ENCODE measurements at places on chromosomes 4 and X. TPM values are rescaled to one million over a fixed set of nuclear protein-coding genes. Genes with fewer than 3 reads are reported as not detected.

The KCND1 gene
- total RNA-seq, result 0.24 TPM

The TLR3 gene
- 16.9 TPM for total RNA-seq

- H3K4me3 ChIP-seq, result no peak overlapping the region
- H3K27me3 ChIP-seq, result no peaks in the 10 kb centered on the region
- DNase-seq, result no peak
- no peaks in the 10 kb centered on the region for H3K4me1 ChIP-seq
- H3K36me3 ChIP-seq, result no peaks in the 10 kb centered on the region
These were observed 44.2 kb upstream of the TMEM131L start for GRCh38 chr4:153421941-153422340.

DNA sequence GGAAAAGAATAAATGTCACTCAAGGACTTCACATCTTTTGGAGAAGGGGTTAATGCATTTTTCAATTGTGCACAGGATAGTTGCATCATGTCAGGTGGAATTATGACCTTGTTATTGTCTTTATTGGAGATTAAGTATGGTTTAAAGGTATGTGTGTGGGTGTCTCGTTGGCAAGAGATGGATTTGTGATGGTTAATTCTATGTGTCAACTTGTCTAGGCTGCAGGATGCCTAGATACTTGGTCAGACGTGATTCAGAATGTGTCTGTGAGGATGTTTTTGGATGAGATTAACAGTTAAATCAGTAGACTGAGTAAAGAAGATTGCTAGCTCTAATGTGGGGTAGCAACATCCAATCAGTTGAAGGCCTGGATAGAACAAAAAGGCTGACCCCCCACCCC, 42.2 kb upstream of the HSD17B10 start:
- no peak overlapping the region for H3K4me3 ChIP-seq
- no peaks in the 10 kb centered on the region for H3K36me3 ChIP-seq
- DNase-seq, result no peak
- H3K27me3 ChIP-seq, result peaks cover 13% of the 10 kb centered on the region

DNA sequence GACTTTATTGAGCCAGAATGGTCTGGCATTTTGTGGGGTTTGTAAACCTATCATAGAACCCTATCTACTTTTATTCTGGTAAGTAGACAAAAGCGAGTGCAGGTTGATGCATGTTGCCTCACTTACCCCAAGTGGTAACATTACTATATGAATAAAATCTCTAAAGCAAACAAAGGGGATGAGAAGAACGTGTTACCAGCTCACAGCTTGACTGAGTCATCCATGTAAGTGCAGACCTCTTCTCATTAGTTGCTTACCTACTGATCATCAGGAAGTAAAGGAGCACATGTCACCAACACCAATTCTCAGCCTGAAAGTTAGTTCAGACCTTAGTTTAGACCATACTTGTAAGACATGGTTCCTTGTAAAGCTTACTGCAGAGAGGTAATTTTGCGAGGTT, 1328.3 kb downstream of the C4orf33 start:
- H3K27ac ChIP-seq, result no peak overlapping the region
- no peaks in the 10 kb centered on the region for H3K36me3 ChIP-seq
- no peaks in the 10 kb centered on the region for H3K27me3 ChIP-seq

DNA sequence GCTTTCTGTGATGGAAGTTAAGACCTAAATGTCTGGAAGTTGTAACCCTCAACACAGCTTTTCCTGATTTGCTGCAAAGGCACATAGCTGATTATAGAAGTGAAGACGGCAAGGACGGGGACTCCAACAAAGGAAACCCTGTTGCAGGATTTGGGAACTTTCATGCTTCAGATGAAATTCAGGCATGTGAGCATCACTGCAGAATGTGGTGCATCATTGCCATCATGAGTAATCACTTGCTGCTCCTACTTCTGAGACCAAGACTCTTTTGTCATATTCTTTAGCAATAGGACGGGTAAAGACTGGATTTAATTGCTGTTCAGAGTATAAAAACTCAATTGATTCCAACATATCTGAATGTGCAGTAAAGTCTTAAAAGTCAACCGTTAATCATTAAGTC, 35.8 kb downstream of the YIPF6 start:
- no peak for DNase-seq
- H3K36me3 ChIP-seq, result no peaks in the 10 kb centered on the region
- H3K4me3 ChIP-seq, result no peak overlapping the region
- no peaks in the 10 kb centered on the region for H3K4me1 ChIP-seq

DNA sequence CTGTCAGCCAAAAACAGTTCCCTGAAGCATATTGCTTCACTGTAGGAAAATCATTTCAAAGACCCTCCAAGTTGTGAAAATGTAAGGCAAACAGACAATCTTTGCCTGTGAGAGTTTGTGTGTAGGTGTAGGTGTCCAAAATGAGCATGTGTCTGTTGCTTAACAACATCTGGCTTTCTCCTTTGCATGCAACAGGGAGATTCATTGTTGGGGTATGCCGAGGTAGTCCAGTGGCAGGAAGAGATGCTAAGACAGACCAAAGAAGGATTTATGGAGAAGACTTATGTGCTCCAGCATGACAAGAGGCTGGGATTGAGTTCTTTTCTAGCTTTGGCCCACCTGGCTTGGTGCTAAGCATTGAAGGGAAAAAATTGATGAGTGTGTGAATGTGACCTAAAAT, 29.8 kb upstream of the SMAD1 start:
- H3K36me3 ChIP-seq, result no peaks in the 10 kb centered on the region
- H3K4me1 ChIP-seq, result no peaks in the 10 kb centered on the region
- H3K4me3 ChIP-seq, result no peak overlapping the region
- DNase-seq, result no peak
- H3K27me3 ChIP-seq, result no peaks in the 10 kb centered on the region

GRCh38 chr4:173443121-173443520, 44.2 kb upstream of the SCRG1 start:
- peaks cover 6% of the 10 kb centered on the region for H3K4me1 ChIP-seq
- no peak overlapping the region for H3K27ac ChIP-seq
- DNase-seq, result no peak
- H3K27me3 ChIP-seq, result no peaks in the 10 kb centered on the region
- no peaks in the 10 kb centered on the region for H3K36me3 ChIP-seq

DNA sequence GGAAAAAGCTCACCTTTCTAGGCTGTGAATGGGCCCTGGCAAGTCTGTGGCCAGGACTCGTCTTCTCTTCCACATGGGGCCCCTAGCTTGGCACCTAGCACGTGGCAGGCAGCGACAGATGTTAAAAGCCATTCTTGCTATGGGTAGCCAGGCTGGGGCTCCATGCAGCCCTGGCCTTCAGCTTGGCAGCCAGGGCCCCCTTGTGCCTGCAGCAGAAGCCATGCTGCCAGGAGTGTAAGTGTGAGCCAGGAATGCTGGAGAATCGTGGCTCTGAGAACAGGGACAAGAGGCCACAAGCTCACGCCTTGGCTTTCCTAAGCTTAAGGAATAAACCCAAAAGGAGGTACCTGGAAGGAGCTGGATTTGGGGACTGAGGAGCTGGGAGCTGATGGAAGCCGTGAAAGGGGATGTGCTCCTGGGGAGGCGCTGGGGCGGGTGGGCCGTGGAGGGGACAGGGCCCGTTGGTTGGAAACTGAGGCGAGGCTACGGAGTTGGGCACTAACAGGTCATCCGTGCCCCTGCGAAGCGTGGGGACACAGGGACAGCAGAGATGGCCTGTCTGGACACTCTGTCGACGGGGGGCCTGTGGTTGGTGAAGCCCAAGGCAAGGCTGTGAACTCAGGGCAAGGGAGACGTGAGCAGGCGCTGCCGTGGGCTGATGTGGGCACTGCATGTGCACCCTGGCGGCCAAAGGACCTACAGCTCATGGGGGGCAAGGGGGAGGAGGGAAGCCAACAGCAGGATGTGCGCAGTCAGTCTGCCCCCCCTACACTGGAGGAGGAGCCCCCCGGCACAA, 895 bp upstream of the OPN1LW start:
- H3K4me3 ChIP-seq, result no peak overlapping the region
- no peak for DNase-seq
- H3K4me1 ChIP-seq, result no peaks in the 10 kb centered on the region
- H3K27ac ChIP-seq, result no peak overlapping the region
- H3K36me3 ChIP-seq, result no peaks in the 10 kb centered on the region
- no peaks in the 10 kb centered on the region for H3K27me3 ChIP-seq

DNA sequence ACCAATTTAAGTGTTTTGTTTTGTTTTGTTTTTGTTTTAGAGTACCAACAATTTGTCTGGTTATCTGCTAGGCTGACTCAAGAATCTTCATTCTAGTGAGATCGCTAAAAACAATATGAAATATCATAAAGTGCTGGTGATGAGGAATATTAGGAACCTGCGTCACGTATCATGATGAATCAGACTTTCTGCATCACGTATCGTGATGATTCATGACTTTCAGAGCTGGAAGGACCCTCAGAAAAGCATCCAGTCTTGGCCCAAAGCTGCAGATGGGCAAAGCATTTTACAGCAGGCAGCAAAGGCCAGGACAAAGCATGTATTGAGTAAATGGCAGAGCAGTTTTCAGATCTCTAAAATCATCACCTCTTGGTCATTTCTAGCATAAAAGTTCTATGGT, 278.0 kb upstream of the BOD1L1 start:
- no peak overlapping the region for H3K4me3 ChIP-seq
- DNase-seq, result no peak
- H3K27ac ChIP-seq, result no peak overlapping the region
- no peaks in the 10 kb centered on the region for H3K27me3 ChIP-seq

DNA sequence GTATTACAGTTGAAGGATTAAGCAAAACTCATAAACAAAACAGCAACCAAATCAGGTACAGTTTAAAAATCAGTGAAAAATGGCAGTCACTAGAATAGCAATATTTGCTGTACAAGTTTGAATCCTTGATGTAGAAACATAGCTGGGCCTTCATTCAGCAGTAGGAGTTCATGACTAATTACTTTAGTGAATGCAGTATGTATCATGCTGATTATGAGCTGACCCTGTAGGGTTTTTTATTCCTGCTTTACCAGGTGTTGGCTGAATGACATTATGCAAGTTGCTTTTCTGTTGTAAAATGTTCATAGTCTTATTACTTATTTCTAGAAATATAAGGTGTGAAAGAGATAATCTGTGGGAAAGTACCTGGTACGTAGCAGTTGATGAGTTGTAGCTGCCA, 179.6 kb downstream of the CCSER1 start:
- H3K27ac ChIP-seq, result no peak overlapping the region
- H3K36me3 ChIP-seq, result no peaks in the 10 kb centered on the region
- H3K4me3 ChIP-seq, result no peak overlapping the region
- DNase-seq, result no peak
- no peaks in the 10 kb centered on the region for H3K27me3 ChIP-seq

DNA sequence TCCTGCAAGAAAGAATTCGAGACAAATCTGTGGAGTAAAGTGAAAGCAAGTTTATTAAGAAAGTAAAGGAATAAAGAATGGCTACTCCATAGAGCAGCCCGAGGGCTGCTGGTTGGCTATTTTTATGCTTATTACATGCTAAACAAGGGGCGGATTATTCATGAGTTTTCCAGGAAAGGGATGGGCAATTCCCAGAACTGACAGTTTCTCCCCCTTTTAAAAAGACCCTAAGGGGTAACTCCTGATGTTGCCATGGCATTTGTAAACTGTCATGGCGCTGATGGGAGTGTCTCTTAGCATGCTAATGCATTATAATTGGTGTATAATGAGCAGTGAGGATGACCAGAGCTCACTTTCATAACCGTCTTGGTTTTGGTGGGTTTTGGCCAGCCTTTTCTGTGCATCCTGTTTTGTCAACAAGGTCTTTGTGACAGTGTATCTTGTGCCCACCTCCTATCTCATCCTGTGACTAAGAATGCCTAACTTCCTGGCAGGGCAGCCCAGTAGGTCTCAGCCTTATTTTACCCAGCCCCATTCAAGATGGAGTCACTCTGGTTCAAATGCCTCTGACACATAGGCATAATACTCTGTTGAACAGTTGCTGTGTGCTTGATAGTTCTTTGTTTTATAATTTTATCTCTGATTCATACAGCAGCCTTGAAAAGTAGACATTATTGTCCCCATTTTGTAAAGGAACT, 25.8 kb downstream of the GAB1 start:
- no peak overlapping the region for H3K27ac ChIP-seq
- H3K4me1 ChIP-seq, result peaks cover 50% of the 10 kb centered on the region
- no peaks in the 10 kb centered on the region for H3K36me3 ChIP-seq
- no peak overlapping the region for H3K4me3 ChIP-seq
- H3K27me3 ChIP-seq, result no peaks in the 10 kb centered on the region
- DNase-seq, result no peak

- no peak for DNase-seq
- H3K27ac ChIP-seq, result no peak overlapping the region
- H3K4me1 ChIP-seq, result no peaks in the 10 kb centered on the region
- H3K36me3 ChIP-seq, result no peaks in the 10 kb centered on the region
- H3K27me3 ChIP-seq, result no peaks in the 10 kb centered on the region
These were observed 13.6 kb upstream of the RBPJ start for GRCh38 chr4:26307037-26307800.

GRCh38 chr4:165844161-165844560, 28.9 kb upstream of the TLL1 start:
- no peak for DNase-seq
- H3K4me3 ChIP-seq, result no peak overlapping the region
- H3K27me3 ChIP-seq, result no peaks in the 10 kb centered on the region
- H3K4me1 ChIP-seq, result no peaks in the 10 kb centered on the region
- no peak overlapping the region for H3K27ac ChIP-seq
- no peaks in the 10 kb centered on the region for H3K36me3 ChIP-seq

- no peak overlapping the region for H3K27ac ChIP-seq
- no peak overlapping the region for H3K4me3 ChIP-seq
- no peaks in the 10 kb centered on the region for H3K27me3 ChIP-seq
- H3K4me1 ChIP-seq, result no peaks in the 10 kb centered on the region
- no peaks in the 10 kb centered on the region for H3K36me3 ChIP-seq
These were observed 20.2 kb downstream of the MSL3 start for GRCh38 chrX:11778230-11778629.

GRCh38 chrX:482702-483203, 96.0 kb upstream of the PPP2R3B start:
- no peak for DNase-seq
- H3K27ac ChIP-seq, result no peak overlapping the region
- no peaks in the 10 kb centered on the region for H3K4me1 ChIP-seq

DNA sequence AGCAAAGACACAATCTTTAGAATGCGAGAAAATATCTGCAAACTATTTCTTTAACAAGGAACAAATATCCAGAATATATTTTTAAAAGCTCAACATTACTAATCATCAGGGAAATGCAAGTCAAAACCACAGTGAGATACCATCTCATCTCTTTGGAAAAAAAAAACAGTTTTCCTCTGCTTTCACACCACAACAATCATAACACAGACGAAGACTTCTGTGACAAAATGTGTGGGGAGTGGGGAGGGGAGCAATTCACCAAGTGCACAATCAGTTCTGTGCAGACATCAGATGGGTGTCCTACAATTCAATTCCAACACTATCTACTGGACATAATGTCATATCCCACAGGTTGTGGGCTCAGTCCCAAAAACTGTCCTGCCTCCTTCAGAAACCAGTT, 293.2 kb upstream of the SLC7A11 start:
- H3K4me3 ChIP-seq, result no peak overlapping the region
- no peaks in the 10 kb centered on the region for H3K4me1 ChIP-seq

Measured in adrenal gland (tissue), 19 donors.